ENCODE measurements at places on chromosomes 5 and 9. TPM values are rescaled to one million over a fixed set of nuclear protein-coding genes. Genes with fewer than 3 reads are reported as not detected.
A peak's percentile ranks its signal among the peaks of the same experiment; 100 is the strongest.

C8G gene
- 1.1 TPM for total RNA-seq

DNA sequence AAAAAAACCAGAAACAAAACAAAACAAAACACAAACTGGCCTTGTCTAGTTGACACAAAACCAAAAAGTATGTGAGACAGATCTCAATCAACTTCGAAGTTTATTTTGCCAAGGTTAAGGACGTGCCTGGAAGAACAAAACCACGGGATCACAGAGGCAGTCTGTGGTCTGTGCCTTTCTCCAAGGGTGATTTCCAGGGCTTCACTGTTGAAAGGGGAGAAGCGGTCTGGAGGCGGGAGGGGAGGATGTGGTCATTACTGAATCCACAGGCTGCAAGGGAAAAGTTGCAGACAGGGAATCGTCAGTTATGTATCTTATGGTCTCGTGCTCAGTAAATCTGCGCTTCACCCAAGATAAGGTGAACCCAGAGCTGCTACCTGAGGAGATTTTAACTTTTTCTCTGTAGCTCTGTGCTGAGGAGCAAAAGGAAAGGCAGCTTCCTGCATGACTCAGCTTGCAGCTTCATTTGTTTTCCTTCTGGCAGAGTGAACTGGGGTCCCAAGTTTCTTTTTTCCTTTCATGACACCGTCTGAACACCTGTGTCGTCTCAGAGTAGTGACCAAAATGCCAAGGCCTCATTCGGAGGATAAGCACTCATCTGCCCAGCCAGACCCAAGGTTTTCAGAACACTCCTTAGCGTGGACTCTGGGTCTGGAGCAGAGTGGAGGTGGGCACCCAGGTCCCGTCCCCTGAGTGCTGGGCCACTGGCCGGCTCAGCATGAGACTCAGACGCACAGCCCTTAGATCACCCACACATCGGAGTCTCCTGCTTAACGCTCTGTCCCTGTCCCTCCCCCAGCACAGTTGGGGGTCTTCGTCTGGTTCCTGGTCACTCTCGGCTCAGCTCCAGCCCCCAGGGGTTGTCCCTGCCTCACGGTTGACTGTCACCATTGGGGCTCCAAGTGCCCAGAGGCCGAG, 25.9 kb downstream of the ROPN1L start:
- H3K27ac ChIP-seq: no peak overlapping the region
- H3K36me3 ChIP-seq: no peaks in the 10 kb centered on the region
- no peak for DNase-seq
- no peaks in the 10 kb centered on the region for H3K27me3 ChIP-seq
- peaks cover 6% of the 10 kb centered on the region for H3K4me1 ChIP-seq

GRCh38 chr5:1910081-1910760, 27.5 kb upstream of the IRX4 start:
- DNase-seq: no peak
- H3K27me3 ChIP-seq: no peaks in the 10 kb centered on the region
- H3K36me3 ChIP-seq: no peaks in the 10 kb centered on the region
- no peak overlapping the region for H3K4me3 ChIP-seq
- no peaks in the 10 kb centered on the region for H3K4me1 ChIP-seq
- no peak overlapping the region for H3K27ac ChIP-seq

GRCh38 chr5:30764704-30765103, 428.8 kb upstream of the CDH6 start:
- H3K4me1 ChIP-seq: no peaks in the 10 kb centered on the region
- DNase-seq: no peak
- H3K27me3 ChIP-seq: no peaks in the 10 kb centered on the region
- H3K4me3 ChIP-seq: no peak overlapping the region
- no peak overlapping the region for H3K27ac ChIP-seq

PCDHGB2 gene
- 3.8 TPM for total RNA-seq

SLC44A1 gene
- 66.1 TPM for total RNA-seq

DNA sequence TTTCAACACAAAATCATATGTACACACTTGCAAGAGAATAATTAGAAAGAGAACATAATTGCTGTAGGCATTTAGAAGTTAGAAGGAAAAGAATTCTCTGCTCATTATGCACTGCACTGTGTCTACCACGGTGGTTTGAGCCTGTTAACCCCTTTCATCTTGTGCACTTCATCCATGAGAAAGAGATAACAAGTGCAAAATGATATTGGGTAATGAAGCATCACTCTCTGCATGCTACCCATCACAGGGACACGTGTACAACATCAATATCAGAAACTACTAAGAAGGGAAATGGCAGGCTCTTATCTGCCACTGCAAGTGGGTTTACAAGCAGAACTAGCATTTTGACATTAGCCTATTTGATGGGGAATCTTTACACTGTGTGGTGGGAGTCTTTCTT, 202.6 kb downstream of the CDH12 start:
- no peaks in the 10 kb centered on the region for H3K4me1 ChIP-seq
- H3K36me3 ChIP-seq: no peaks in the 10 kb centered on the region
- H3K27me3 ChIP-seq: no peaks in the 10 kb centered on the region
- no peak overlapping the region for H3K4me3 ChIP-seq

PCA3 gene
- not detected for total RNA-seq

GRCh38 chr9:135366104-135366503, 113.5 kb upstream of the PPP1R26 start:
- no peaks in the 10 kb centered on the region for H3K4me1 ChIP-seq
- no peak for DNase-seq
- no peak overlapping the region for H3K27ac ChIP-seq
- no peaks in the 10 kb centered on the region for H3K36me3 ChIP-seq
- no peak overlapping the region for H3K4me3 ChIP-seq

SLC25A2 gene
- 0.64 TPM for total RNA-seq

- no peak overlapping the region for H3K27ac ChIP-seq
- peaks cover 11% of the 10 kb centered on the region for H3K27me3 ChIP-seq
- no peaks in the 10 kb centered on the region for H3K36me3 ChIP-seq
- H3K4me3 ChIP-seq: no peak overlapping the region
- DNase-seq: no peak
Measured at GRCh38 chr9:93265301-93265971, 81.5 kb downstream of the WNK2 start.

GRCh38 chr9:73348471-73348870, 196.8 kb downstream of the ANXA1 start:
- H3K4me3 ChIP-seq: no peak overlapping the region
- H3K27ac ChIP-seq: no peak overlapping the region
- H3K36me3 ChIP-seq: no peaks in the 10 kb centered on the region

GRCh38 chr9:14433351-14434157, 119.6 kb upstream of the NFIB start:
- H3K27me3 ChIP-seq: no peaks in the 10 kb centered on the region
- no peak overlapping the region for H3K27ac ChIP-seq
- no peaks in the 10 kb centered on the region for H3K36me3 ChIP-seq
- no peaks in the 10 kb centered on the region for H3K4me1 ChIP-seq
- no peak overlapping the region for H3K4me3 ChIP-seq

DNA sequence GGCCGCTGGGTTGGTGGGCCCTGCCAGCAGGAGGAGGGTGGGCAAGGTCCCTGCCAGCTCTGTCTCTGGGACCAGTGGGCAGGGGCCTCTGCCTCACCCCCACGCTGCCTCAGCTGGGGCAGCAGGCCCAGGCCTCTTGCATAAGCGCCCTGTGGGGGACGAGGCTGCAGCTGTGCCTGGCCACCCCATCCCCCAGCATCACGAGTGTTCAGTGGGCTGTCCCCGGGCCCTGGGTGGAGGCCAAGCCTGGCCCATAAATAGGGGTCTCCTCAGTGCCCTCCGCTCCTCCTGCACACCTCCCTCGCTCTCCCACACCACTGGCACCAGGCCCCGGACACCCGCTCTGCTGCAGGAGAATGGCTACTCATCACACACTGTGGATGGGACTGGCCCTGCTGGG, at the start of gene PTGDS:
TSS of gene PTGDS (plus strand) at position 282 of the 400 bp plus-strand sequence. CDS start at position 357, 75 bp downstream.
- peak within 1 kb of the TSS; percentile 55 for H3K4me3 ChIP-seq
- H3K27me3 ChIP-seq: no peaks in the 10 kb centered on the region
- H3K4me1 ChIP-seq: peaks cover 32% of the 10 kb centered on the region

JAKMIP2 gene
- 7.5 TPM for total RNA-seq

C5orf34 gene
- 2.6 TPM for total RNA-seq

ZMYND19 gene
- 18.3 TPM for total RNA-seq

DNA sequence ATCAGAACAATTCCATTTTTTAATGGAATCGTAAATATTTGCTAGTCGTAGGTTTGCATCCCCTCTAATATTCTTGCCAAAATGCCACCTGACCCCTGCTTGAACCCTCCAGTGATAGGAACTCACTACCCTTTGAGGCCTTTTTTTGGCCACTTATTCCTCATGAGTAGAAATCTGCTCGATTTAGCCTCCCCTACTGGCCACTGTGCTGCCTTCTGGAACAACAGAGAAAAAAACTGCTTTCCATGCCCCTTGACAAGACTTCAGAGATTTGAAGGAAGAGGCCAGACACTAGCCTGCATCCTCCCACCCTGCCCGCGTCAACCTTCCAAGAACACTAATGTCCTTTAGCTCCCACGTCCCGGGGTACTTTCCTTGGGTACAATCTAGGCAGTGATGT, 4.1 kb downstream of the CCDC69 start:
- H3K4me1 ChIP-seq: peaks cover 43% of the 10 kb centered on the region
- no peak for DNase-seq
- H3K36me3 ChIP-seq: no peaks in the 10 kb centered on the region
- no peak overlapping the region for H3K4me3 ChIP-seq
- no peaks in the 10 kb centered on the region for H3K27me3 ChIP-seq

DNA sequence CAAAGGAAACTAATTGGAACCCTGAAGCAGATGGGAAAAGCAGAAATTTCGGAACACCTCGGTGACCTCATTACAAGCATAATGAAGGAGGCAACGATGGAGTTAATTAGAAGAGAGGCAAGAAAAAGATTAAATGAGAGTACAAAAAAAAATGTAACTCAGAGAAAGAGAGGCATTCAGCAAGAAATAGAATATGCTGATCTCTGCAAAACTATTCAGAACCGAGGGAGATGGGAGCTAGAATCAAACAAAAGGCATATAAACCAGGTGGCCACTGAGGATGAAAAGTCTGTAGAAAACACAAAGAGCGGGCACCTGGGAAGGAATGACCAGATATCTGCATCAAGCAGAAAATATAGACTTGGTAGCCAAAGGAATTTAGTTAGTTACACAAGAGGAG, 118.9 kb downstream of the CETN3 start:
- H3K27ac ChIP-seq: no peak overlapping the region
- H3K36me3 ChIP-seq: no peaks in the 10 kb centered on the region
- DNase-seq: no peak
- H3K4me1 ChIP-seq: no peaks in the 10 kb centered on the region
- H3K4me3 ChIP-seq: no peak overlapping the region

GRCh38 chr9:15310107-15310850, 3.3 kb upstream of the TTC39B start:
- no peak overlapping the region for H3K4me3 ChIP-seq
- no peak for DNase-seq
- peaks cover 6% of the 10 kb centered on the region for H3K4me1 ChIP-seq
- H3K27ac ChIP-seq: no peak overlapping the region

DNA sequence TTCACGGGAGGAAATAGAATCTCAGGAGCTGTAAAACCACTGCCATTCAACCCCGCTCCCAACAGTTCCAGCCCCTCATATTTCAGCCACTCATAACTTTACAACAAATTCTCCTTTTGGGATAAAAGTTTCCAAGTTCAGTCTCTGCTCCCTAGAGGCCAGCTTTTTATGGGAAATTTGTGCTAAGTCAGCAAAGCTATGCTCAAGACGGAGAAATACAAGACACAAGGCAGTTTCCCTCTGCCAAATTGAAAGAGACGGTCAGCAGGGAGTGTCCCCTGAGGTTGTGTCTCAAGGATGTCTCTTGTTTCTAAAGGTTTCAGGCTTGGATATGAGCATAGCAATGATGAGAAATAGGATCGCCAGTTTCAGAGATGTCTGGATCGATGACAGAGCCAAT, 608.6 kb downstream of the CCDC171 start:
- no peak for DNase-seq
- H3K36me3 ChIP-seq: no peaks in the 10 kb centered on the region
- H3K4me1 ChIP-seq: no peaks in the 10 kb centered on the region
- no peak overlapping the region for H3K4me3 ChIP-seq
- no peaks in the 10 kb centered on the region for H3K27me3 ChIP-seq
- no peak overlapping the region for H3K27ac ChIP-seq

- H3K36me3 ChIP-seq: no peaks in the 10 kb centered on the region
- H3K4me1 ChIP-seq: no peaks in the 10 kb centered on the region
- no peak overlapping the region for H3K27ac ChIP-seq
- no peaks in the 10 kb centered on the region for H3K27me3 ChIP-seq
- no peak overlapping the region for H3K4me3 ChIP-seq
Measured at GRCh38 chr5:110264661-110265060, 461.8 kb downstream of the TMEM232 start.

- H3K27ac ChIP-seq: no peak overlapping the region
- H3K4me1 ChIP-seq: no peaks in the 10 kb centered on the region
- no peak for DNase-seq
Measured at GRCh38 chr5:21783074-21783679, 1070.0 kb downstream of the CDH12 start.

DNA sequence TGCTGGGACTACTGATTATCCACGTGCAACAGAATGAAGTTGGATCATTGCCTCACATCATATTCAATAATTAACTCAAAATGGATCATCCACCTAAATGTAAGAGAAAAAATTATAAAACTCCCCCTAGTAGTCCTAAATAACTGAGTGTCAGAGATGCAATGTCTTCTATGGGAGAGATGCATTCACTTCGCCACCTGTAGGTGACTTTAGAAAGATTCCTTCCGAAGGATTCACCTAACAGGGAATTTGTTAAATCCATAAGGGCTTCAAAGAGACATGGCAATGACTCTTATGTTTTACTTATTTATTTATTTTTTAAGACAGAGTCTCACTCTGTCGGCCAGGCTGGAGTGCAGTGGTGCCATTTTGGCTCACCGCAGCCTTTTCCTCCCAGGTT, 526.0 kb downstream of the MTRR start:
- no peak overlapping the region for H3K27ac ChIP-seq
- H3K36me3 ChIP-seq: no peaks in the 10 kb centered on the region
- no peak for DNase-seq
- no peak overlapping the region for H3K4me3 ChIP-seq
- no peaks in the 10 kb centered on the region for H3K27me3 ChIP-seq
- H3K4me1 ChIP-seq: no peaks in the 10 kb centered on the region

DNA sequence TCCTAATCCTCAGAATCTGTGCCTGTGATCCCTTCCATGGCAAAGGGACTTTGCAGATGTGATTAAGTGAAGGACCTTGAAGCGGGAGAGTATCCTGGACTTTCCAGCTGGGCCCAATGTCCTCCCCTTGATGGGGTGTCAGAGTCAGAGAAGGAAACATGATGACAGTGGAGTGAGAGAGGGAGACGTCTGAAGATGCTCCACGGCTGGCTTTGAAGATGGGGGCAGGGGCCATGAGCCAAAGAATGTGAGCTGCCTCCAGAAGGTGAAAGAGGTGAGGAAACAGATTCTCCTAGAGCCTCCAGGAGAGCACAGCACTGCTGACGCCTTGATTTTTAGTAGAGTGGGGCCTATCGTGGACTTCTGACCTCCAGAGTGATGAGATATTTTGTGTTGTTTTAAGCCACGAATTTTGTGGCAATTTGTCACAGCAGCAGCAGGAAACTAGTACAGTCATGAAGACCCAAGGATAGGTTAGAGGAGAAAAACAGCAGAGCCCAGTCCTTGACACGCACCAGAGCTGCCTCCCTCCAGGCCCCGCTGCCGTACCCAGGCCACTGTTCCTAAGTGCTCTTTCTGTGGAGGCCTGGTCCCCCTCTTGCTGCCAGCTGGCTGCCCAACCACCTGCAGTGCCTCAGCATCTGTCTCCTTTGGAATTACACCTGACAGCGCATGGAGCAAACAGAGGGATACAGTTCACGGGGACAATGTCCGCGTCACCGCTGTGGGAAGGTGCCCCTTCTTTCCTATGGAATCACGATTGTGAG, 78.1 kb downstream of the MACROH2A1 start:
- H3K36me3 ChIP-seq: no peaks in the 10 kb centered on the region
- H3K4me3 ChIP-seq: no peak overlapping the region
- H3K27me3 ChIP-seq: no peaks in the 10 kb centered on the region
- H3K4me1 ChIP-seq: no peaks in the 10 kb centered on the region
- no peak for DNase-seq
- no peak overlapping the region for H3K27ac ChIP-seq

HTR1A gene
- not detected for total RNA-seq

CACNA1B gene
- total RNA-seq: 0.29 TPM
